Mesenteric fat pad (tissue), 1 donor: ENCODE measurements at places on chromosomes 1 and 21.

- DNase-seq: no peak
These were observed 623.0 kb downstream of the NPHP4 start for GRCh38 chr1:5369223-5369622.

GRCh38 chr1:5393146-5393545, 599.1 kb downstream of the NPHP4 start:
- DNase-seq: no peak

- peak; percentile 89 for DNase-seq
These were observed 48.7 kb upstream of the SLC19A1 start for GRCh38 chr21:45590726-45591618.

GRCh38 chr1:112470966-112471365, 37.8 kb upstream of the WNT2B start:
- no peak for DNase-seq

GRCh38 chr1:6109688-6110087, 64.0 kb downstream of the KCNAB2 start:
- no peak for DNase-seq

DNA sequence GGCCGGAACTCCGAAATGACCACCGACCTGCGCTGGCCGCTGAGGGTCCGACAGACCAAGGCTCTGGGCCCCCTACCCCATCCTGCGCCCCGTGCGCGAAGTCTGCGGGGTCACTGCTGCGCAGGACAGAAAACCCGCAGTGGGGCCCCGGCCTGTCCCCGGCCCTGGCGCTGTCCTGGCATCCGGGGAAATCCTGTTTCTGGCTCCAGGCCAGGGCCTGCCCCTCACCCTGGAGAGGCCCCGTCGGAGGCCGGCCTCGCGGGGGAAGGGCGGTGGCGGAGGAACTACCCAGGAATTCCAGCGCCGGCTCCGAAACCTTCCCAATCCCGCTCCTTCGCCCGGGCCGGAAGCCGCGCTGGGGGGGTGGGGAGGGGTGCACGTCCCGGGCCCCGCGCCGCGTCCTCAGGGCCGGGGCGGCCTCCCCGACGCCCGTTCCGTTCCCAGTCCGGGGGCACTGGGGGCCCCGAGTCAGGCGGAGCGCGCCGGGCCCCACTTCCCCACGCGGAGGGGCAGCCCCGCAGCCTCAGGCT, 77.0 kb downstream of the MORN1 start:
- DNase-seq: no peak

- DNase-seq: no peak
These were observed 84.2 kb downstream of the NDUFS5 start for GRCh38 chr1:39110325-39110851.

- peak; percentile 92 for DNase-seq
These were observed at the start of gene SYDE2 for GRCh38 chr1:85200463-85201339. Gene SYDE2, minus strand, starts transcription at chr1:85201016. Its CDS starts 20 bp downstream, at chr1:85200996.

DNA sequence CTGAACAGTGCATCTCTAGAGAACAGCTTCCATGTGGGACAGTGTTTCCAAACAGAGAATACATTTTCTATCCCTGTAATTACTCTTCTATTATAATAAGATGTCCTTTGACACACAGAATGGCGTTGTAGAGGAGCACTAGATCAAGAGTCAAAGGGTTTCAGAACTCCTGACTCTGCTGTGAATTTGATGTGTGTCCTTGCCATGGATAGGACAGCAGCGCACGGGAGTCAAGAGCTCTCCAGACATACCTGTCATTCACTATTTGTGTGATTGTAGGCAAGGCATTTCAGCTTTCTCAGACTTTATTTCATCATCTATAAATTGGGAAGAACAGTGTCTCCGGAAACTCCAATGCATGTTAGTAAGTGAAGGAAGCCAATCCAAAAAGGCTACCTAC, 176.4 kb downstream of the RGS7 start:
- no peak for DNase-seq
